CD4-positive, alpha-beta T cell treated with Interleukin-17A for 1 hour (primary cell): ENCODE measurements at places on chromosomes 3 and 15.

DNA sequence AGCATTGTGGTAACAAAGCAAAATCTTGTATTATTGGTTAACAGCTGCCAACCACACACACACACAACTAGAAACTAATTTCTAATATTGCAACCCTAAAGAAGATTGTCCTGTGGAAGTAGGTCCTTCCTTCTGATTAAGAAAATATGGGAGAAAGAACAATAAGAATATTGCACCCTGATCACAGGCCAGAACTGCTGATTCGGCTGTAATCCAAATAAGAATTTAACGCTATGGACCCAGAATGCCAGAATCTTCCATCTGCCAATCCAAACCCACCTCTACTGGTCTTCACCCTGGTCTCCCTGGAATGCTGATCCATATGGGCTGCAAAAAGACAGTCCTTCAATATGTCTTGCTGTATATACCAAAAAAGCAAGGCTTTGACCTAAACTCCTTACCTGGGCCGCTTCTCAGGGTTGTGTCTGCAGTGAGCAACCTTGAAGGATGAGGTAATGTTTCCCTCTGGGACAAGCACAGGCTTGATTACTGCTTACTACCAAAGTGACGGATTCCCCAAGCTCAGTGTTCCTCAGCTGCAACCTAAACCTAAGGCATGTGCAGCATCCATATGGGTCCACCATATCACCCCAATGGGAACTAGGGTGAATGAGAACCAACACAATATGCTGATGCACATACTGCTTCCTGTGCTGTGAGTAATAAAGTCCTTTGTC, 8.0 kb downstream of the CCDC14 start:
- no peak for DNase-seq

DNA sequence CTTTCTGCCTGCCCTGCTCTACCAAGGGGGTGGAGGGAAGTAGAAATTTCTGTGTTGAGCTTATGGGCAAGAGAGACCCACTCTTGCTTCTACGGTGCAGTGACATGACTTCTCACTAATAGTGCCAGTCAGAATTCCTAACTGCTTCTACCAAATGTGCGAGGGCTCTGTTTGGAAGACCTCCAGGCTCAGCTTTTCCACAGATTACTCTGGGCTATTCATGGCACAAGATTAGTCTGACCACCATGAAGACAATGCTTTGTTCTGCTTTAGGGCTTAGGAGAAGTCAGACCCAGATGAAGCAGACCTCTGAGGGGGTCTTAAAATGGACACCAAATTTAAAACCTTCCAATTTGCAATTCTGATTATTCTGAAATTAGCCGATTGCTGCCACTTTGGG, 195.9 kb upstream of the TBC1D5 start:
- DNase-seq, result no peak

DNA sequence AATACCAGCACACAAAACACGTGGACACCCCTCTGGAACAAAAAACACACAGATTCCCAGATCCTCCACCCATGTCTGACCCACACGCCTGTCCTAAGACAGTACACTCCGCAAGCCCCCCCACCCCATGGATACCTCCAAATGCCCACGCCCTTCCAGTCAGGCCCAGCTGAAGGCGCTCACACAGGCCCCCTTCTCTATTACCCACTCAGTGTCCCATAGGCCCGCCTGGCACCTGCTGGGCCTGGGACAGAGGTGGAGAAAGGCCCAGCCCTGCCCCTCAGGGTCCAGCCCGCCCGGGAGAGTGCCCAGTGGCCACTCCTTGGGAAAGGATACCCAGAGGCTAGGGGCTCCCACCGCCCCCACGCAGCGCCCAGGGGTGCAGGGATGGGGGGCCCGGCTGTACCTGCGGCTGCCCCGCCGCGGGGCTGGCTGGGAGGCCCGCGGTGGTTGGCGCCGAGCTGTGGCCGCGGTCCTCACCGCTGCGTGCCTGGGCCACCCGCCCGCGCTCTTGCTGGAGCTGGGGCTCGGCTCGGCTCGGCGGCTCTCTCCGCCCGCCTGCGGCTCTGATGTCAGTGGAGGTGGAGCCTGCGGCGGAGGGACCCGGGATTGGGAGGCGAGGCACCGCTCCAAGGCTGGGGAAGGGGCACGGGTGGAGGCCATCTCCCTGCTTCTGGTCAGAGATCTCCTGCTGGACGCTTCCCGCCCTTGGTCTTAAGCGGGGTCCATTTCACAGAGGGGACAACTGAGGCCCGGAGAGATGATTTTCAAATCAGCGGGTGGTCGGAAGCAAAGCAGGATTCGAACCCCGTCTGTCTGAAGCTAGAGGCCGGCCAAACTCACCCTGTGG, at the start of gene CAMK1:
Gene CAMK1 (minus strand): TSS at position 522 of the 850 bp plus-strand sequence. CDS start 2,198 bp downstream, outside the sequence.
- DNase-seq, result peak; percentile 50

DNA sequence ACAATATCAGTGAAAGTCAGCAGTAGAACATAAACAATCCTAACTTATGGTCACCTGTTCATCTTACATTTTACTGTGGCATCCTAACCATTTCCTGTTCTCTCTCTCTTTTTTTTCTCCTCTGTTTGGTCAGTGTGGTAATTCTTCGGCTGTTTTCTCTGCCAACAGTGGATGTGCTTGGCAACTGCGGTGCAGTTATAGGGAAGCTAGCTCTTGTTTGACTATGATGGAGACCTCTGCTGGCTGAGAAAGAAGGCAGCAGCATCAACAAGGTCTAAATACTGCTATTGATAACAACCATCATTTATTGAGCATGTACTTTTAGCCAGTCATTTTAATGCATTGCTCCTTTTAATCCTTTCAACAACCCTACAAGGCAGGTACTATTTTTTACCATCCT, 723 bp upstream of the DRD3 start:
- peak; percentile 30 for DNase-seq

DNA sequence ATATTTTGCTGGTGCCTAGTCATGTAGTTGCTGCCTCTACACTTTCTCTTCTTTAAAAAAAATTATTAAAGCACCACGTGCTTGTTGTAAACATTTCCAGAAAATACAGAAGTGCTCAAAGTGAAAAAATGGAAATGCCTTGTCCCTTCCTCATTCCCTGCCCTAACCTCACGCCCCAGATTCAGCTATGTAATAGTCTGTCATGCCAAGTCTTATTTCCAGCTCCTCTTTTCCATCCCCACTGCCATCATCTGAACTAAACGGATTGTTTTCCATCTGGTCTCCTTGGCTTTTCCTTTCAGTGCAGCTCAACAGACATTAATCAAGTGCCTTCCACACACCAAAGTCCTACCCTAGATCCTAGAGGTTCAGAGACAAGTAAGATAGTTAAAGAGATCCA, 15.5 kb downstream of the ZNF774 start:
- no peak for DNase-seq
